ENCODE measurements at places on chromosomes 11 and 22. TPM values are rescaled to one million over a fixed set of nuclear protein-coding genes. Genes with fewer than 3 reads are reported as not detected.

- ATAC-seq = no peak
These were observed 167.8 kb upstream of the NARS2 start for GRCh38 chr11:78742430-78742829.

LRRN4CL gene
- 0.45 TPM for total RNA-seq

DNA sequence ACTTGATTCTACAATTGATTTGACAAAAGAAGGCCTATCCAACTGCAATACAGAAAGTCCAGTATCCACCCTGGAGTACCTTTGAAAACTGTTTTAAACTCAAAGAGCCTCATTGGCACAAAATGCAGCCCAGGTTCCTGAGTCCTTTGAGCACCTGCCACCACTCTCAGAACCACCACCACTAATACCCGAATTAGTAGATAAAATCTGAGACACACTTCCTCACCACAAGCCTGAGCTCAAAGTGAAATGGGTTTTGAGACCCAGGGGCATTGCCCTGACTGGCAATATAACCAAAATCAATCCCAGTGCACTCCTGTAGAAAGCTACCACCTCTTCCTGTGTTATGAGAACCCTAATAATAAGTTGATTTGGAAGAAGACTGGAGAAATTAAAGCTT lies 215.7 kb downstream of the CSNK2A3 start:
- peak; percentile 34 for ATAC-seq

GRCh38 chr11:76263166-76263565 lies 56.9 kb upstream of the WNT11 start:
- no peak for ATAC-seq

GRCh38 chr11:66883016-66883965 lies 26.4 kb downstream of the LRFN4 start:
- ATAC-seq = peak; percentile 77

GRCh38 chr22:28817919-28818859 lies 17.8 kb upstream of the XBP1 start:
- peak; percentile 23 for ATAC-seq

ACR gene
- not detected for total RNA-seq

DNA sequence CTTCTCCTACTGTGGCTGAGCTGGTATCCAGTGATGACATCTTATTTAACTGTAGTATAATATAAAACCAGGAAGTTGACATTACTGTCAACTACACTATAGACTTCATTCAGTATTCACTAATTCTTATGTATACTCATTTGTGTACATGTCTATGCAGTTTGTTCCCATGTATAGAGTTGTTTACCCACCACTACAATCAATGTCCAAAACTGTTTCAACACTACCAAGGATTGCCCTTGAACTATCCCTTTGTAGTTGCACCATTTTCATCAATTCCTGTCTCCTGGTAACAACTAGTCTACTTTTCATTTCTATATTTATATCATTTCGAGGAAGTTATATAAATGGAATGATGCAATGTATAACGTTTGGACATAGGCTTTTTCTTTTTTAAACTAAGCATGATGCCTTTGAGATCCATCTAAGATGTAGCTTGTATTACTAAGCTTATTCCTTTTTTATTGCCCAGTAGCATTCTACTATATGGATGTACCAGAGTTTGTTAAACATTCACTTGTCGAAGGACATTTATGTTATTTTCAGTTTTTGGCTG lies 39.2 kb downstream of the TMEM135 start:
- no peak for ATAC-seq

MMP10 gene
- not detected for total RNA-seq

PARVG gene
- total RNA-seq = 34.9 TPM

GRCh38 chr22:48416396-48417224 lies 1411.1 kb downstream of the BRD1 start:
- ATAC-seq = no peak

CBLIF gene
- total RNA-seq = not detected

OR5A1 gene
- not detected for total RNA-seq

- peak; percentile 15 for ATAC-seq
These were observed 12.8 kb downstream of the CD82 start for GRCh38 chr11:44578279-44578678.

KCNJ1 gene
- total RNA-seq = not detected

GRCh38 chr11:57323167-57323854 lies 1.4 kb downstream of the TNKS1BP1 start:
- ATAC-seq = no peak

MOGAT2 gene
- total RNA-seq = not detected

HYLS1 gene
- total RNA-seq = 9.2 TPM

- no peak for ATAC-seq
These were observed 15.6 kb upstream of the MFNG start for GRCh38 chr22:37501610-37502341.

ANO1 gene
- 0.09 TPM for total RNA-seq

AMPD3 gene
- 179 TPM for total RNA-seq

CHRNA10 gene
- total RNA-seq = 3.0 TPM

GRCh38 chr11:7573558-7574296 lies 59.9 kb downstream of the PPFIBP2 start:
- no peak for ATAC-seq

POLR2F gene
- 95.1 TPM for total RNA-seq

DNA sequence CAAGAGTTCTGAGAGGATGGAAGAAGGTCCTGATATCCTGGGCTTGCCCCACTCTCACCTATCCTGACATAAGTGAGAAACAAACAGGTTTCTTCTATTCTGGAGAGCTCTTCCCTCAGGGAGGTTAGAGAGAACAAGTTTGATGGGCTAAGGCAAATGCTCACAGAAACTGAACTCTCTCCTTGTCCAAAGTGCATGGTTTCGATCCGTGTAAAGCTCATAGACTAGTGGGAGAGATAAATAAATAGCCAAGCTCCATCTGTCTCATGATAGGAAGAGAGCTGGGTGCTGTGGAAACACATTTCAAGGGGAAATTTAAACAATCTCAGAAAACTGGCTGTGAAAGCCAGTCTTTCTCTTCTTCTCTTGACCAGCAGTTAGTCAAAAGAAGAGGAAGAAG lies 459.5 kb upstream of the LARGE1 start:
- no peak for ATAC-seq

SLC29A2 gene
- 9.1 TPM for total RNA-seq

- ATAC-seq = no peak
These were observed 70.2 kb downstream of the NOX4 start for GRCh38 chr11:89420981-89421380.

DNA sequence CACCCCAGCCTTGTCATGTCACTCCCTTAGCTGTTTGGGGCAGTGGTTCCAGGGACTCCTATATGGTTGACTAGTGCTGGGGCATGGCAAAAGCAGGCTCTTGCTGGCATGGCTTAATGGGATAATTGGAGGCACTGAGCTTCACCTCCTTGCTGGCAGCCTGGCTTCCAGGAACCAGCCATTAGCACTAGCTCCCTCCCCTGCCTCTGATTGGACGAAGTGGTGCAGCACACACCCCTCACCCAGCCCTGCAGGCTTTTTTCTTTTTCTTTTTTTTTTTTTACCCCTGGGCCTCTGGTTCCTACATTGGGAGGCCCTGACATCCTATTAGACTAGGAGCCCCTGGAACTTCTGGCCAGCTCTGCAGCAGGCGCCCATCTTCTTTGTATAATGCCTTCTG lies 18.6 kb downstream of the PHLDB1 start:
- ATAC-seq = no peak

NDUFC2 gene
- 80.5 TPM for total RNA-seq

DNA sequence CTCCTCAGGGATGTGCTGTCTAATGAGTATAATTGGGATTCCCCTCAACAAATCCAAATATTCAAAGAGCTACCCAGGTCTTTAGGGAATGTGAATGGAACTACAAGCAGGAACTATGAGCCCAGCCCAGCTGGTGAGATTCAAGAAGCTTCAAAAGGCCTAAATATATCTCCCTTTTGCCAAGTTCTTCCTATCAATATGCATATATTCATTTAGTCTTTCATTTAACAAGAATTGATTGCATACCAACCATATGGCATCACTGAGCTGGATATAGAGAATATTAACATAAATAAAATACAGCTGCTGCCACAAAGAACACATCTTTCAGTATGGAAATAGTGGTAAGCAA lies 58.9 kb upstream of the PRSS23 start:
- no peak for ATAC-seq

DNA sequence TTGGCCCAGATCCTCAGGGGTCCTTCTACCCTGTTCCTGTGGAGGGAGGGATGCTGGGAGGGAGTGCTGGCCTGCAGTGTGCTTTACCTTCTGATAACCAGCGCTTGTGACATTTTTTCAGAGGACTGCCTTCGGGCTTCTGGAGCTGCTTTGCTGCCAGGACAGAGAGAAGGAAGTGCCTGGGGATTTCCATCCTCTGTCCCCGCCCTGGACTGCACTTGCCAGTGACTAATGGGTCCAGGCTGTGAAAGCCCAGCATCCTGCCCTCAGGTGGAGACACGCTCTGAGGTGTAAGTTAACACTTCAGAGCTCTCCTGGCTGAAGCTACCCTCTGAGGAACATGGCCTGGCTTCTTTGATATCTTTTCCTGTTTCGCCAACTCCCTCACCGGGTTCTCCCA lies 158.7 kb upstream of the SYT13 start:
- no peak for ATAC-seq

PIWIL4 gene
- total RNA-seq = 1.1 TPM

- ATAC-seq = no peak
These were observed 9.1 kb downstream of the TSPAN32 start for GRCh38 chr11:2310786-2311352.

DNA sequence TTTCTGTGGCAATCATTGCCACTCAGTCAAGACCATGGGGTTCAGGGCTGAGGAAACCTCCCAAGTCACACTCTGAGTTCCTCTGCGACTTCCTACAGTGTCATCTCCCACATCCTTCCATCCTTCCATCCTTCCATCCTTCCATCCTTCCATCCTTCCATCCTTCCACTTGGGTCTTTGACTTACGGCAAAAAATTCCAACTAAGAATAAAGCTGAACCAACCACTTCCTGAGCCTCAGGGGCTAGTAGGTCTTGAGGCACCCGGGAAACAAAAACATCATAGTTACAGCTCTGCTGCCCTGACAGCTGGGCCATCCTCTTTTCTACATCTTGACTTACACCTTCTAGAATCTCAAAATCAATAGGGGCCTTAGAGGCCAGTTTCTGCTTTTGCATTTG lies 32.1 kb downstream of the EHF start:
- ATAC-seq = no peak

Data from activated T-helper 17 cell treated with anti-CD3 and anti-CD28 coated beads, Interleukin-2, amount 50 U/mL, for 72 hours (primary cell).